ENCODE measurements at places on chromosomes 7 and 10.

GRCh38 chr10:94232711-94233383, 129.9 kb downstream of the NOC3L start:
- no peak for DNase-seq

- DNase-seq = peak; percentile 42
These were observed 49.2 kb downstream of the LGI1 start for GRCh38 chr10:93806903-93807302.

GRCh38 chr10:28783087-28783486, 105.8 kb downstream of the BAMBI start:
- no peak for DNase-seq

DNA sequence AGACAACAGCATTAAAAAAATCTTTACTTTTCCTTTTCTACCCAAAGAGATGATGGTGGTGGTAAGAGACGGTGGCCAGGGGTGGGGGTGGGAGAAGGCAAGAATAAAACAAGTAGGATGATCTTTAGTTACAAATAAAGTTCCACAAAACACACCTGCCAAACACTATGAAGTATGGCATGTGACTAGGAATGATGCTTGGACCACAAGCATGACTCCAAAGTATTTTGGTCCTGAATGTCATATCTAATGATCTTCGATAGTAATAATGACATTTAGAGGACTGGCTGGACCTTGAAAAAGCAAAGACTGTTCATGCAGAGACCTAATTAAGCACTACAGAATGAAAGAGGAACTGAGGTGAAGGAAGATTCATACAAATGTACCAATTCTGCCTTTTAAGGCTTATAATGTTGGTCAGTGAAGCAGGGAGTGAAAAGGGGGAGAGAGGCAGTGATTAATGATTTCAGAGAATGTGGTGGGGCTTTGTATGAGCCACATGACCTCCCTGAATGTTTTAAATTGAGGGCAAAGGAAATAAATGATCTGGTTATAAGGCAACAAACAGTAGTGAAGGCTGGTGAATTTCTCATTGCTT, 29.6 kb upstream of the DKK1 start:
- no peak for DNase-seq

- peak; percentile 46 for DNase-seq
These were observed 57.1 kb downstream of the CHRM2 start for GRCh38 chr7:136925556-136925955.

GRCh38 chr7:93921607-93922566, at the start of gene GNG11:
Gene GNG11 (plus strand): TSS chr7:93921735. CDS start chr7:93922138, 403 bp downstream.
- peak; percentile 80 for DNase-seq

DNA sequence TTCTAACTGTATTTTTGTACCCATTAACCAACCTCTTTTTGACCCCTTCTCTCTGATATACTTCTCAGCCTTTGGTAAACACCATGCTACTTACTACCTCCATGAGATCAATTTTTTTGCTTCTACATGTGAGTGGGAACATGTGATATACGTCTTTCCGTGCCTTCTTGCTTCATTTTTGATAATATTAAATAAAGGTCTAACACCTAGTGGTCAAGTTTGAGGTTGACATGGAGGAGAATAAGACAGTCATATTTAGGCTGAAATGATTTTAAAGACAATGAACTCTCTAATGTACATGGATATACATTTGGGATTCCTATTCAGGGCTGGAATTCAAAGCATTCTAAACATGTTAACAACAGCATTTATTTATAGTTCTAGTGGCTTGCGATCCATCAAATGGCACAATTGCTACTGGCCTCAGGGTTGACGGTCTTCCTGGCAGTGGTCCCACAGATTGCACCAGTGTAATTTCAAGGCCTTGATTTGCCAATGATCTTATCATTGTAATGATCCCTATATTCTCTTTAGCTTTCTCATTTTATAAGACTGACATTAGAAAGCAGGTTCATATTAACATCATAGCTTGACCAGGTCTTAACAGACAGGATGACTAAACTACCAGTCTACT, 315.9 kb upstream of the ETV1 start:
- DNase-seq = no peak

GRCh38 chr7:29641651-29642050, 78.0 kb downstream of the PRR15 start:
- DNase-seq = no peak

GRCh38 chr10:101993651-101994200, 62.2 kb downstream of the ARMH3 start:
- DNase-seq = no peak

- DNase-seq = peak; percentile 20
These were observed 217.9 kb downstream of the SFMBT2 start for GRCh38 chr10:7192831-7193361.

GRCh38 chr10:19663344-19663743, 152.9 kb upstream of the PLXDC2 start:
- peak; percentile 30 for DNase-seq

- DNase-seq = no peak
These were observed 476.2 kb upstream of the GALNT17 start for GRCh38 chr7:70655694-70656093.

- DNase-seq = peak; percentile 16
These were observed 192.6 kb downstream of the KLF6 start for GRCh38 chr10:3592424-3592823.

- DNase-seq = no peak
These were observed 33.4 kb downstream of the PRKAR2B start for GRCh38 chr7:107077699-107078516.

DNA sequence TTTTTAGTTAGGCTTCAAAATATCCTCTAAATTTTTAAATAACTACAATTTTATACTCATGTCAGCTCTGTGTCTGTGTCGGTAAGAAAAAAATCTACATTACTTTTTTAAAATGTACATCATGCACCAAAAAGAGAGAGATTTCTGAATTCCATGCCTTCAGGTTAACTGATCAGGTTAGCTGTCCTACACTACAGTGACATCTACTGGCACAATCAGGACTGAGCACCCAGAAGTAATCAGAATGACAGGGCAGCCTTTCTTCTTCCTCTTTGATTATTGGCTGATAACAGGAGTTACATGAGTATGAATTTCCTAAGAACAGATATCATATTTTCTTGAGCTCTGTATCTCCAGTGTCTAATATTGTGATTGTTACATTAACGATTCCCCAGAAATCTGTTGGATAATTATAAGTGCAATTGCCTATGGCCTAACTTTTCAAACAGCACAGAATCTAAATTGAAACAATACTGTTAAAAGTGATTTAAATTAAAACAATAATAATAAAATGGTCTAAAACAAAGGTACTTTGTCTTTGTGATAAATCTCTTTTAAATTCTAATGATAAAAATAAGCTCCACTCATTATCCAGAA, 41.8 kb upstream of the HYCC1 start:
- DNase-seq = peak; percentile 88

- DNase-seq = peak; percentile 50
These were observed 8.1 kb downstream of the TOMM7 start for GRCh38 chr7:22814261-22815208.

DNA sequence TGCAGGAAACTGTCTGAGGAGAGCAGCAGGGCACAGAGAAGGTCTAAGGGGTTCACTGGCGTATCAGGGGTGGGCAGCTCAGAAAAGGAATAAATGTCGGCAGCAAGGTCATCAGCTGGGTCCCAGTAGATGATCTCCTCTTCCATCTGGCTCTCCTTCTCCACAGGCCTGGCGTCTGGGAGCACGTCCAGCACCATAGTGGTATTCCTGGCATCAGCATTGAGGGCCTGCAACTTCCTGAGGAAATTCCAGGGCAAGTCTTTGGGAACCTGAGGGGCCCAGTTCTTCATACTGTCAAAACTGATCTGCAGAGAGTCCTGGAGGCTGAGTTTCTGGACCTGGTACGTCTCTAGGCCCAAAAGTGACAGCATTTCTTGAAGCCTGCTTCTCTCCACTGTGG, 9.6 kb upstream of the MRPS24 start:
- no peak for DNase-seq

DNA sequence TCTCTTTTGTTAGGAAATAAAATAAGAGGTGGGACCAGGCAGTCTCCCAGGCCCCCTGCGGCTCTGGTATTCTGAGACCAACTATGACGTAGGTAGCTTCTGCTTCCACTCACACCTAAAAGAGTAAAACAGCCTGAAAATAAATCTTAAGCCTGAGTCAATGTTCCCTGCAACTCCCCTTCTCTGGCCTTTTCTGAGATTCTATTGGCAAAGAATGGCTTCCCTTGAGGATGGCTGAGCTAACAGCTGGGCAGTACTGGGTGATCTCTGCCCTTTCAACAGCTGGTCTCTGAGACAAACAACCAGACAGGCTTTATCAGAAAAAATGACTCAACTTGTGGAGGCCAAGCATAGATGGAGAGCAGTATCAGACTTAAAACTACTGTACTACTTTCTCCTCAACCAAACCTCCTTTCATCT, 58.7 kb downstream of the CREB3L2 start:
- DNase-seq = peak; percentile 49

DNA sequence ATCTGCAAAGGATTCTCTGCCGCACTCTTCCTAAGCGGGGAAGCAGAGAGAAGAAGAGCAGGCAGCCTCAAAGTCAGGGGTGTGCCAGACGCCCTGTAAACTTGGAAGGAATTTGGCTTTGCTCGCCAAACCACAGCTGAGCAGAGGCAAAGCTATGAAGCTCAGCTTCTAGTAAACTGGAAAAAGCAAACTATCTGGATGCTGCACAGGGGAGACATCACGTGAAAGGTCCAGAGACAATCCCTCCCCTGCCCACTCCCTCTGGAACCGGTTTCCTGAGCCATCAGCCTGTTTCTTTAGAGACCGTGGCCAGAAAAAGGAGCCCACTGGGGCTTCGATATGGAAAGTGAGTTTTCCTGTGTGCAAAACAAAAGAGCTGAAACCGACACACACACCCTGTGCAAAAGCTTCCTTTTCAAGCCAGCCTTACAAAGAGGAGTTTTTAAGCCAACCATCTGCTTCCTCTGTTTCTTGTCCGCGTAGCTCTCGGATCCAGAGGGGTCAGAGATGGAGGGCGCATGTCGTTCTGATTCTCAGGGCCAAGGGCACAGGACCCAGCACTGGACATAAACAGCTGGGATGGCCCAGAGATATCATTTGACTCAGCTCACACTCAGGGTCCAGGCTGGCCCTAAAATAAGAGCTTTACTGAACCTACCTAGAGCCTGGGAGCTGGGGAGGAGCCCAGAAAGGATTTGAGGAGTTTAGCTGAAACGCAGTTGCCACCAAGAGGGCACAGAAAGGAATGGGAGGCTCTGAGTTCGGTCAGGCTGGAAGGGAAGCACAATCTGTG, 58.2 kb upstream of the DNAAF5 start:
- peak; percentile 16 for DNase-seq

GRCh38 chr7:37083311-37084096, 359.2 kb upstream of the AOAH start:
- DNase-seq = no peak
